ENCODE measurements at places on chromosomes 6 and 20. TPM values are rescaled to one million over a fixed set of nuclear protein-coding genes. Genes with fewer than 3 reads are reported as not detected.

TRIM31 gene
- not detected for total RNA-seq

OVOL2 gene
- not detected for total RNA-seq

GRCh38 chr6:139642346-139642745 is 267.9 kb upstream of the CITED2 start:
- no peak for DNase-seq

DNA sequence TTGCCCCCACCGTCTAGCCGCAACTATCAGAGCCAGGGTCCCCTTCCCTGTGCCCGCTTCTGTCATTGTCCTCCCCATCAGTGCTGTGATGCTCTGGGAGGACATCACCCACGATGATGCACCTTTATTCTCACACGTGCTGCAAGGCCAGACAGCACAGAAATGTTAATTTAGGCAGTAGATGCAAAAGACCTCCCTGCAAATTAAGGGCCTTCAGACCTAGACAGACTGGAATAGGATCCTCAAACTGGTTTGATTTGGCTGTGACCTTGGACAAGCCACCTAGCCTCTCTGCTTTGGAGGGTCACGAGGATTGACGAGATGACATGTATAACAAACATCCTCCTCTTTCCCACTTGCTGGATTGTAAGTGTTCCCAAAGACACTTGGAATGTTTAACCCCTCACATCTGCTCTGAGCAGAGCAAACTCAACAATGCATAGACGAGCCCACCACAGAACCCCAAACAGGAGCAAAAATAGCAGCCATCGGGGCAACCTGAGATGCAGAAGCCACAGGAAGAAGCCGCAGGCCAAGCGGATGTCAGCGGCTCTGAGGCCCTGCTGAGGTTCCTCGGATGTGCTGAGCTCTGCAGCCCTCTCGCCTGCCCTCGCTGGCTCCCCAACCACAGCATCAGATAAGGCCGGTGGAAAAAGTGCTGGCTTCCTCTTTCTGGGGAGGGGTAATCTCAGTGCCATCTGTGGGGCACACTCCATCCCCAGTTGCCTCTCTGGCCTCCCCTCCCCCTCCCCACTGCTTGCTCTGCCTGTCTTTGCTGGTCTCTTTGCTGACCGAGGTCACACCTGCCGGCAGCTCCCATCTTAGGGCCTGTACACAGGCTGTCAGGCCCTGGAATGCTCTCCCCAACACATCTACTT is 35.3 kb downstream of the TOX2 start:
- DNase-seq = peak; percentile 66

- no peak for DNase-seq
Observed at GRCh38 chr6:116351101-116351500, 19.6 kb upstream of the DSE start.

- peak; percentile 54 for DNase-seq
Observed at GRCh38 chr6:141326426-141326825, 806.3 kb upstream of the GJE1 start.

GRCh38 chr6:45587229-45588060 is 209.7 kb upstream of the SUPT3H start:
- no peak for DNase-seq

ACSS1 gene
- 14.3 TPM for total RNA-seq

VNN1 gene
- total RNA-seq = not detected

DNA sequence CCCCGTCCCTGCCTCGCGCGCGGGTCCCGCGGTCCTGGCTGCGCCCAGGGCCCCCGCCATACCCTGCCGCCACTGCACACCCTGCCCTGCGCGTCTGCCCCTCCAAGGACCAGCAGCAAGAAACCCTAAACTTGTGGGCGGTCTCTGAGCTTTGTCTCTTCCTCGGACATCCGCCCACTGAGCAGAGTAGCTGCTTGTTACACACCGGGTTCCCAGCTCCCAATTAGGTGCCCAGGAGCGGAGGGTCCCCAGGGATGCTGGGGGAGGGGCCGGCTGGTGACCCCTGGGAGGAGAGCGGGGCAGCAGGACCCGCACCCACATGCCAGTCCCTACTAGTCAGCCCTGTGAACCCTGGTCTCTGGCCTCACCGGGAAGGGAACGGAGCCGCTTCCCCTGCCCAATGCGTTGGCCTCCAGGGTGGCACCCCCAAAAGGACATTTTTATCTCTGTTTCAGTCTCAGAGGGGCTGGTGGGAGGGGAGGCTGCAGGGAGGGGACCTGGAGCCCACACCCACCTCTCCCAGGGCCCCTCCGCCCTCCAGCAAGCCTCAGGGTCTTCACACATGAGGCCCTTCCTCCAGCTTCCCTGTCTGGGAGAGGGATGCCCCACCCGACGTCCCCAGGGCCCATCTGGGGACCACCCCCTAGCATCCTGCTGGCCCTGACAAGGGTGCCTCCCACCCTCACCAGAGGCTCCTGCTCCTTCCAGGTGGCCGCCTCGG is 10.5 kb downstream of the STMN3 start:
- DNase-seq = no peak

EFCAB8 gene
- total RNA-seq = 0.56 TPM

DNA sequence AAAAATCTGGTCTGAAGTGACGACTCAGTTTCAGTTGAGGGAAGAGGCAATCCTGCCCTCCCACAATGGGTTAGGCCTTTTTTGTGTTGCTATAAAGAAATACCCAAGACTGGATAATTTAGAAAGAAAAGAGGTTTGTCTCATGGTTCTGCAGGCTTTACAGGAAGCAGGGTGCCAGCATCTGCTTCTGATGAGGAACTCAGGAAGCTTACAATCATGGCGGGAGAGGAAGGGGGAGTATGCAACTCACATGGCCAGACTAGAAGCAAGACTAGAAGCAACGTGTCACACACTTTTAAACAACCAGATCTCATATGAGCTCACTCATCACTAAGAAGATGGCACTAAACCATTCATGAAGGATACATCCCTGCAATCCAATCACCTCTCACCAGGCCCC is 529.3 kb downstream of the KIF16B start:
- DNase-seq = no peak

C20orf144 gene
- total RNA-seq = 0.10 TPM

DEK gene
- total RNA-seq = 223 TPM

DNA sequence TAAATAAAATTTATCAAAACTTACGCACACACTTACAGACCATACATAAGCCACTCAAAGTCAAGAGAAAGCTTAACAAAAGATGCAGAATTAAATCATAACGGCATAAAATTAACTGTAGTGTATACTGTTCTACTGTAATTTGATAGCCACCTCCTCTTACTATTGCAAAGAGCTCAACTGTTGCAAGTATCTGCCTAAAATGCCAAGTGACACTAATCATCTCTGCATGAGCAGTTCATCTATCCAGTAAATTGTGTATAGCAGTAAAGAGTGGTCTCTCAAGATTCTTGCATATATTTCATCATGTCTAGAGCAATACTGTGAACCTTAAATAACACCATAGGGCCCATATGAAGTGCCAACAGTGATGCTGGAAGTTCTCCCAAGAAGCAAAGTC is 12.3 kb downstream of the OR2H2 start:
- DNase-seq = no peak

CST7 gene
- total RNA-seq = 44.7 TPM

PPARD gene
- 17.8 TPM for total RNA-seq

BMP7 gene
- total RNA-seq = not detected

GRCh38 chr6:79188107-79188506 is 46.4 kb downstream of the HMGN3 start:
- DNase-seq = no peak

GRCh38 chr20:20856306-20856705 is 143.9 kb upstream of the RALGAPA2 start:
- DNase-seq = no peak

GRCh38 chr6:28737750-28738395 is 185.9 kb downstream of the TRIM27 start:
- no peak for DNase-seq
